ENCODE measurements at places on chromosomes 7 and 10.

DNA sequence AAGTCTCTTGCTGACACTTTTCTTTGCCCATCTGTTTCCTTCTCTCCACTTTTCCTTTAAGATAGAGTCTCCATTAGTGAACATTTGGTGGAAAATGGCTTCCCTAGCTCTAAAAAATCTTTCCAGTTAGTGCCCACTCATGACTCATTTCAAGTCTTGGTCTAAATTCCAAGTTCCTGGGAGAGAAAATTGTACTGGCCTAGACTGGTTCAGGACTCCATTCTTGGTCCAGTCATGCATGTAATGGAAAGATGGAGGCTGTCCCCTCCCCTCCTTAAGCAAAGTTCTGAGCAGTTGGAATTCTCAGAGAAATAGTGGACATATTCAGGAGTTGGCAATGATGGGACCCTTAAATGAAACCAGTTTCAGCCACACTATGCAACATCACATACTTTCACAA lies 3.8 kb upstream of the ALDH18A1 start:
- DNase-seq, result no peak

DNA sequence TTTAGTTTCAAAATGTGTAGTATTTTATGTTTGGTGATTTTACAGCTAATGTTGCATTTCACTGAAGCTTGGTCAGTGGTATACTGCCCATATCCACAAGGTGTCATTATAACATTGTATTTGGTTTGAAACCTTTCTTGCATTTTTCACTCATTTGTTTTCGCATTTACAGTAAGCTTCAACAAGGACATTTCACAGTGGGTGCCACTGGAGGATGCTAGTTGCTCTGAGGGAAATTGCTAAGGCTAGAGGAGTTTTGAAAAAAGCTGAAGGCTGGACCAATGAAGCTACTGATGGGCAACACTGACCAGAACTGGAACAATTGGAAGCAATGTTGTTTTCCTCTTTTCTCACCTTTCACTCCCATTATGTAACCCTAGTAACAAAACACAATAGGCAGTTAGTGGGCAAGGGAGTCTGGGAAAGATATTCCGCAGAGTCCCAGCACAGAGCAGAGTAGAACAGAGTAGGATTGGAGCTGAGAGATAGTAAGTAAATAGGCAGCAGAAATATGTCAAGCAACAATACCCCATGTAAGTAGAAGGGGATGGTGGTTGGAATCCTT lies 23.6 kb upstream of the SRI start:
- DNase-seq, result no peak

DNA sequence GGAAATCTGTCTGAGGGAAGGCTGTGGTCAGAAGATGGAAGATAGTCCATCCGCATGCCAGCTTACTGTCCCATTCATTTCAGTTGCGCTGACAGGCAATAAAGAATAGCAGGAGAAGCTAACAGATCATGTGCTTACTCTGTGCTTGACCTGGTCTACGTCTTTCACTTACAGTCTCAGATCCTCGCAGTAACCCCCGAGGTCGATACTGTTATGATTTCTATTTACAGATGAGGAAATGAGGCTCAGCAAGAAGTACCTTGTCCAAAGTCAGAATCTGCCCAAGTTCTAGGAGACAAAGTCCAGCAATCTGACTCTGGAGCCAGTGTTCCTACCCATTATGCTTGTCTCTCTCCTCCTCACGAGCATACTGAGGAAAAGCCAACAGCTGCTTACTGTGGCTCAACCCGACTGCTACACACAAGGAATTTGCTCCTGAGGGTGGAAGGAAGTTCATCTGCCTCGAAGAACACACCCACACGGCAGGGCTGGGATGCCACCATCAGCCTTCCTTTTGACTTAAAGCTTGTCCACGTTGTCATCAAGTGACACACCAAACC lies 74.2 kb downstream of the MINPP1 start:
- DNase-seq, result no peak

- DNase-seq, result no peak
These were observed 62.0 kb downstream of the CFAP46 start for GRCh38 chr10:132880128-132880981.

- no peak for DNase-seq
These were observed 25.8 kb downstream of the TMEM120A start for GRCh38 chr7:75968561-75969001.

- no peak for DNase-seq
These were observed 132.1 kb downstream of the NRBF2 start for GRCh38 chr10:63265222-63265617.

DNA sequence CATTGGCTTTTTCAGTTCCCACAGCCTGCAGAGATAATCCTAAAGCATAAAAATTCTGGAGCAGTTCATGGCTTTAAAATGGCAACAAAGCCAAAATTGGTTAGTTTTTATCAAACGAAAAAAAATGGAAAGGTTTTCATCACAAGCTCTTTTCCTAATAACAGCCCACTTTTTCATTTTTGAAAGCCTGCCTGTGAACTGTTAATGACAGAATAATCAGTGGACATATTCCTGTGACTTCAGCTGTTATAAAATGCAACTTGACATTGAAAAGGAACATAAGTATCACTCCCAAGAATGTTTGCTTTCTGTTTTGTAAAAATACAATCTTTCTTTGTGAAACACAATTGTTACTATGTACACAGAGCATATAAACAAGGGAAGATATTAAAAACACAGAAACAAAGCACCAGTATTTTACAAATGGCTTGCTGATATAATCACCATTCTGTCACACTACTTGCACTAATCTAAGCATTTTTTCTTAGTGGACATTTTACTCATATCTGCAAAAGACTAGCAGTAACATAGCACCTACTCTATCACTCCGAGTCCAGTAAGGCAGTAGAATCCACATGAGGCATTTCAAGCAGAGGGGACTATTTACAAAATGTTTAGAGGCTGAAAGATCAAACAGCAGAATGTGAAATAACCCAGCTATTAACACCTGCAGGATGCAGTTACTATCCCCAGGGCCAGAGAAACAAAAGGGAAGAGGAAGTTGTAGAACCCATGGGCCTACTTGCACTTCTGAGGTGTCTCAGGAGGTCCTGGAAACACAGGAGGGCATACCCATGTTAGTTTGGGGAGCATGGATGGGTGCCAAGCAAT lies 26.4 kb downstream of the MACC1 start:
- no peak for DNase-seq

DNA sequence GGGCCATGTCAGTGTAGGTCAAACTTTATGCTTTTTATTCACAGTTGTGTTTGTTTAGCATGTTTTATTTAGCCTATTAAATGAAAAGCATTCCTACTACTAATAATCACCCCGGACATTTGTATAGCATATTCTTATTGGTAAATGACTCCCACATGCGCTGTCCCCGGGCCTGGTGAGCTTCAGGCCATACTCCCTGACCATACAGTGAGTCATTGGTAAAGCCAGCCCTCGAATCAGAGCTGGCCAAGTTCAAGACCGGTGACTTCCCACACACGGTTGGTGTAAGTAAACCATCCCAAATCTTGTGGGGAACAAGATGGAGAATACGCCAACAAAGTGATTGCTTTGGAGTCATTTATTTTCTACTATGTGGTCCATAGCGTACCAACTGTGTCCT lies 238.7 kb upstream of the TCF7L2 start:
- DNase-seq, result no peak

DNA sequence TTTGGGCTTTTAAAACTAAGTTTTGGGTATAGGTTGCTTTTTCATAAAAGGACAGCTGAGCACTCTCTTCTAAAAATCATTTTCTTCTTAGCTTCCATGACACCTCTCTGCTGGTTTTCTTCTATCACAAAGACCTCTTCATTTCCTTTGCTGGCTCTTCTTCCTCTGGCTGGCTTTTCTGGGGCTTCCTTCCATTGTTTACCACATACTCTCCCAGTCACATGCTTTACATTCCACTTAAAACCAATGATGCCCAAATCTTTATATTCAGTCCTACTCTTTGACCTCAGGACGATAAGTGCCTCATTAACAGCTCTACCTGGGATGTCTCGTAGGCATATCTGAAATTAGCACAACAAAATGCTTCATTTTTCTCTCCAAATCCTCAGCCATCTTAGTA lies 26.8 kb downstream of the FAM133B start:
- DNase-seq, result no peak

GRCh38 chr7:21965291-21965690 lies 19.6 kb upstream of the CDCA7L start:
- DNase-seq, result no peak

- no peak for DNase-seq
These were observed 330.6 kb downstream of the GRID1 start for GRCh38 chr10:86035791-86036543.

- DNase-seq, result no peak
These were observed 39.9 kb downstream of the AKR1D1 start for GRCh38 chr7:138116141-138116540.

GRCh38 chr10:129402459-129402858 lies 64.6 kb upstream of the MGMT start:
- DNase-seq, result no peak

DNA sequence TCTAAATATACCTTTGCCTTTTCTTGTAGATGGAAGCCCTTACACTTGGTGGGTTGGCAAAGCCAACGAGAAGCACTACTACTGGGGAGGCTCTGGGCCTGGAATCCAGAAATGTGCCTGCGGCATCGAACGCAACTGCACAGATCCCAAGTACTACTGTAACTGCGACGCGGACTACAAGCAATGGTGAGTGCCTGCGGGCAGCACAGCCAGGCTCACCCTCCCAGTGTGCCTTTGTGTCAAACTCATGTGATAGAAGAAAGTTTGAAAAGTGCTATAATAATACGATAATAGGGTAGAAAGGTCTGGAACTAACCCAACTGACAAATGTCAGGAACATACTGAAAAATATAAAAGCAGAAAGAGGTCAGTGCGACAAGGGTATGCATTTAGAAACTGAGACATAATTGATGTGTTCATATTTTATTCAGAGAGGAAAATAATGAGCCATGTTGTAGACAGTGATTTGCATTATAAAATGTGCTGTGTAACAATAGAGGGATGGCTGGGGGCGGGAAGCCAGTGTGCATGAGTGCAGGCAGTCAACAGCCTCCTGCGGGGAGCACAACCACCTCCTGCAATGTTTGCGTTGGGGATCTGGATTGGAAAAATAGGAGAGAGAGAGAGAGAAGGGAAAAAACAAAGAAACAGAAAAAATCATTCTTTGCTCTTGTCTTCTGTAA lies 686.9 kb upstream of the C7orf33 start:
- no peak for DNase-seq

DNA sequence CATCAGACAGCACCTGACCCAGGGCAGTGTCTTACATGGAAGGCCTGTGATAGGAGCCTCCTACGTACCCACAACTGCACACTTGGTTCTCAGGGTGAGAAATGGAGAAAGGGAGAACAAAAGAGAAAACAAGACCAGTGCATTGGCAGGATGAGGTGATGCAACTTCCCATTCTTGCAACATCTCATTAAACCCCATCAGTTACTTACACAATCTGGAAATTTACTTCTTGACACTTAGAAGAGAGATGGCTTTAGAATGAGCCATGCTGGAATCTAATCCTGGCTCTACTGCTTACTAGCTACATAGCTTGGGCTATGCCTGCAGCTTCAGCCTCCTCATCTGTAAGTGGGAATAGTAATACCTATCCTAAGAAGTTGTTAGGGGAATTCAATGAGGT lies 391.7 kb downstream of the KCNMA1 start:
- no peak for DNase-seq

- no peak for DNase-seq
These were observed 91.9 kb downstream of the PCGF5 start for GRCh38 chr10:91312382-91312733.

DNA sequence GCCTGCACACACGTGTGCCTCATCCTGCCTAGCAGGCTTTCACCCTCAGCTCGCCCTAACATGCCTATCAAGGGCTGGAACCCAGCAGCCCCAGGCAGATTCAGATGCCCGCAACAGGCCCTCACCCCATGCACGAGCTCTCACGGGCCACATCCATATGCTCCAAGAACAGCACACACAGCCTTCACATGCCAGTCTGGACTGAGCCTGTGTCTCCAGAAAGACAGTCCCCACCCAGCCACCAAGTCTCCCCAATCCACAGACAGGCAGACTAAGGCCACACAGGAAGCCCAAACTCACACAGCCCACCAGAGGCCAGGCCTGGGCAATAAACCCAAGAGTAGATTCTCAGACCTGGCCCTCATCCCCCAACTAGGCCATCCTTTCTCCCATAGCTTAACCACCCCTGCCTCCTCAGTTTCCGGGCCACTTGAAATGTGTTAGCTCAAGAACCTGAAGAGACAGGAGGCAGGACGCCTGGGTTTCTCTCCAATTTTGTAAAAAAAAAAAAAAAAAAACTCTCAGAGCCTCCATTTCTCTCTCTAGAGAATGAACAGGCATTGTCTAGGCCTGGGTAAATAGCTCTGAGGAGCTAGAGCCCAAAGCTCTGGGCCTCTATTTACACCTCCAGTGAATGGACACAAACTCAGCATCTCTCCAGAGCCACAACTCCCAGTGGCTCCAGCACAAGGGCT lies 6.8 kb downstream of the LDB1 start:
- DNase-seq, result no peak

- peak; percentile 53 for DNase-seq
These were observed 614.1 kb downstream of the GALNT17 start for GRCh38 chr7:71746006-71746405.

DNA sequence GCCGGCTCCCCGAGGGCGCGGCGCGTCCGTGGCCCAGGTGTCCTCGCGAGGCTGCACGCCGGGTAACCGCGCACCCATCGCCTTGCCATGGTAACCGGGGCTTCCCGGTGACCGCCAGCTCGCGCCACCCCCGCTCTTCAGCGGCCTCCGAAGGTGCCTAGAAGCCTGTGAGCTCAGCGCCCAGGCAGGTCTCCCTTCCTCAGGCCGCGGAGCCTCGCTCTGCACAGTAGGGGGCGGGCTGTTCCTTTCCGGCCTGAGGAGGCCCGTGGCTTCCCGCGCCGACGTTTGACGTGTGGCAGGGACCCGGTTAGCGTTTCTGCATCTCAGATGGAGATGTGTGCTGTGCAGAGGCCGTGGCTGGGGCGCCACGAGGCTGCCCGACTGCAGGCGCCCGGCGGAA lies 117.1 kb downstream of the DYNC2I1 start:
- peak; percentile 35 for DNase-seq

DNA sequence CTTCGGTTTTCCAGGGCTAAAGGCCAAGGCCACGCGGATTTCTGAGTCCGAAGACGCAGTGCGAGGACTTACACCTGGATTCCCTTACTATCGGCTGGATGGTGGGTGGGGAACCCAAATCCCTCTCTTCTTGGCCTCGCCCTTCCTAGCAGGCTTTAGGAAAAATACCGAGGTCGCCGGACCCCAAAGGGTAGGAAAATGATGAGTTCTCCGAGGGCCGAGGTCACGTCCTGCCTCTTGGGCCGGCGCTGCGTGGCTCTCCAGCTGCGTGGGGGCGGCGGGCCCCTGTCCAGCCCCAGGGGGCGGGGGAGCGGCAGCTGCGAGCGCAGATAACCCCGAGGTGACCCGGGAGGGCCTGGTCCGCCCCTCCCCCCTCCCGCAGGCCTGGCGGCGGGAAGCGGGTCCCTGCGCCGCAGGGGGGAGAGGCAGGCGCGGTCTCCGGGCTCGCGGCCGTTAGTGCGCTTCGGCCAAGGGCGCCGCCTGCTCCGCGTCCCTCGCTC lies 805 bp upstream of the HMX3 start:
- no peak for DNase-seq

Measured in NCI-H2171 (cell line).